ENCODE measurements at places on chromosomes 7 and 10.

DNA sequence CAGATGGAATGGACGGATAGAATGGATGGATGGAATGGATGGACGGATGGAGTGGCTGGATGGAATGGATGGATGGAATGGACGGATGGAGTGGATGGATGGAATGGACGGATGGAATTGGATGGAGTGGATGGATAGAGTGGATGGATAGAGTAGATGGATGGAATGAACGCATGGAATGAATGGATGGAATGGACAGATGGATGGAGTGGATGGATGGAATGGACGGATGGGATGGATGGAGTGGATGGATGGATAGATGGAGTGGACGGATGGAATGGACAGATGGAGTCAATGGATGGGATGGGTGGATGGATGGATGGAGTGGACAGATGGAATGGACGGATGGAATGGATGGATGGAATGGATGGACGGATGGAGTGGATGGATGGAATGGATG lies 259.7 kb upstream of the C7orf33 start:
- DNase-seq: no peak

DNA sequence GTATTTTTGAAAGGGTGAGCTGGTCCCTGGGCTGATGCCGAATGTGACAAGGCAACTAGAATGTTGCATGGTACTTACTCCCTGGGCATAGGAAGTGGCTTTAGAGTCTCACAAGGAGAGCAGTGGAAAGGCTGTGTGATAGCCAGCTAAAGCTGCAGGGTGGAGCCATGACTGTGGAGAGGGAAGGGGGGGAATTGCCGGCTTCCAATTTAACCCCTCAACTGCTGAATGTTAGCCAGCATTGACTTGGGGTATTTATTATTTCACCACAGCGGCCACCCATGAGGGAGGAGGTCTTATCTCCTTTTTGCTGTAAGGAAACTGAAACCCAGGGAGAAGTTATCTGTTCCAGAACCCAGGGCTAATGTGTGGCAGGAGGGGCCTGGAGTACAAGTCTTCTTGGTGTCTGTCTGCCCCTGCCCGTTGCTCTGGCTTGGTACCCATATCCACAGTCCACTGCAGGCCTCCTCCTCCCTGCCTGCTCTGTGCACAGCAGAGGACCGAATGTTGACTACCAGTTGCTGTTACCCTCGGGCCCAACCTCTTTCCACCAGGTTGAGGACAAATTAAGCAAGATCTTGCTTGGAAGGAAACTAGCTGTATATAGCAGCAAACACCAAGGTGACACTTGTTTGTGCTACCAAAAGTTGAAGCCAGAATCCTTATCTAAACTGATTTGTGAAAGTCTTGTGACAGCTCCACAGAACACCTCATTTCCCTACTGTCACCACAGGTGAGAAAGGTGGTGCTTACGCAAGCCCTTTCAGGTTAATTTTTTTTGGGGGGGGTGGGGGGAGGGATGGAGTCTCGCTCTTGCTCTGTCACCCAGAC lies 37.6 kb downstream of the WBP1L start:
- no peak for DNase-seq

- no peak for DNase-seq
Measured at GRCh38 chr7:113722006-113722405, 196.8 kb downstream of the PPP1R3A start.

DNA sequence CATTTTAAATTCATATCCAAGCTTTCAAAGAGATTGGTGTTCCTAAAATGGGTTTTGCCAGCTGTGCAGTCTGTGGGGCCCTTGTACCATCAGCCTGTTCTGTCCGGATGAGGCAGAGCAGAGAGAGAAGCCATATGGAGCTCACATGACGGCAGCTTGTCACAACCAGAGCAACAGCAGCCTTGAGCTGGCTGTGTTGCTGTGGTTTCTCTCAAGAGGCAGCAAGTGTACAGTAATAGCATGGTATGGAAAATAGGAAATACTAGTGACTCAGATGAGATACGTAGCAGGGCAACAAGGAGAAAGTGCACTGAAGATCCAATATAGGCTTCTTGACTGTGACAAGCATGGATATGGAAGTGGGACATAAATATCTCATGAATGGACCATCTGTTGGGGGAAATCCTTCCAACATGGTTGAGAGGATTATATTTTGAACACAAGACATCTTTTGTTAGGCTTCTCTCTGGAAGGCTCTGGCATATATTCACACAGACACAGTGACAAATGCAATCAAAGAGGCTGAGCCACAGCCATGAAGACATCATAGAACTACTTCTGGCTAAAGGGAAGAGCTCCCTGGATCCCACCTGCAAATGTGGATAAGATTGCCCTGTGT lies 251.0 kb upstream of the TAC1 start:
- no peak for DNase-seq

DNA sequence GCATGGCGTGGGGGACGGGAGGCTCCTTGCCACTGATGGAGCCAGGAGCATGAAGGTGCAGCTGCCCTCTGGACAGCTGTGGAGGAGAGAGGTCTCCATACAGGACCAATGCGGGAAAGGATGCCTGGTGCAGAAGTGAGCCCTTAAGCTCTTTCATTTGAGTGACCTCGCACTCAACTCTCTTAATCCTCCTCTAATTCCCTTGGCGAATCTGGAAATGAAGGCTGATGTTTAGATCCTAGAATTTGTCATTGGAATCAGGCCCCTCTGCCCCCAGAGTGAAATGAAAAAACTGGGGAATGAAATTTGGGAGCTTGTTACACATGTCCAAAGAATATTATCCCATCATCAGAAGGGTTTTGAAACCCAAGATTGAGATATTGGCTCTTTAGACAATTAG lies 639.5 kb downstream of the LRMDA start:
- no peak for DNase-seq

GRCh38 chr7:65390588-65390987 lies 16.9 kb downstream of the ZNF92 start:
- no peak for DNase-seq
